ENCODE measurements at places on chromosomes 5 and 9.

DNA sequence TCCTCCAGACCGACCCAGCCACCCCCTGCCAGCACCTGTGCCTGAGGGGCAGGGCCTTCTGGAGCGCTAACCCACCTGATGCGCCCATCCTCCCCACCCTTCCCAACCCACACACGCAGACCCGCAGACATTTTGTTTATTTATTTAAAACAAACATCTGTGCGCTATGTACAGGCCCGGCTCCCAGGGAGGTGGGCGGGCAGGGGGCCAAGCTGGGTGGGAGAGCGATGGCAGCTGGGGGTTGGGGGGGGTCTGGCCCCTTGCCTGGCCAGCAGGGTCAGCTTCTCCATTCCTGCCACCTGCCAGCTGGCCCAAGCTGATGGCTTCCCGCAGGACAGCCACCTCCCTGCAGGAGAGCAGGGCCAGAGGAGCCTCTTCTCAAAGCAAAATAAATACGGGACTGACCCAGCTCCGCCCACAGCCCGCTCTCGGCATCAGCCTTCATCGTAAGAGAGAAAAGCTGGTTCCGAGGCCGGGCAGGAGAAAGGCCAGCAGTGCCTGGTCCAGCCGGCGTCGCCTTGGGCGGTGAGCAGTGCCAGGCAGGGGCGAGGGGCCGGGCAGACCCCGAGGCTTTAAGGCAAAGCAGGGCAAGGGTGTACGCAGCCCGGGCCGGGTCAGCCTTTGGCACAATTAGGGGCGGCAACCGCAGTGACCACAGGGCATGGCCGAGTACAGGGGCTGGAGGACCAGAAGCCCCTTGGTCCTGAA, 10.9 kb upstream of the CLIC3 start:
- DNase-seq, result no peak

DNA sequence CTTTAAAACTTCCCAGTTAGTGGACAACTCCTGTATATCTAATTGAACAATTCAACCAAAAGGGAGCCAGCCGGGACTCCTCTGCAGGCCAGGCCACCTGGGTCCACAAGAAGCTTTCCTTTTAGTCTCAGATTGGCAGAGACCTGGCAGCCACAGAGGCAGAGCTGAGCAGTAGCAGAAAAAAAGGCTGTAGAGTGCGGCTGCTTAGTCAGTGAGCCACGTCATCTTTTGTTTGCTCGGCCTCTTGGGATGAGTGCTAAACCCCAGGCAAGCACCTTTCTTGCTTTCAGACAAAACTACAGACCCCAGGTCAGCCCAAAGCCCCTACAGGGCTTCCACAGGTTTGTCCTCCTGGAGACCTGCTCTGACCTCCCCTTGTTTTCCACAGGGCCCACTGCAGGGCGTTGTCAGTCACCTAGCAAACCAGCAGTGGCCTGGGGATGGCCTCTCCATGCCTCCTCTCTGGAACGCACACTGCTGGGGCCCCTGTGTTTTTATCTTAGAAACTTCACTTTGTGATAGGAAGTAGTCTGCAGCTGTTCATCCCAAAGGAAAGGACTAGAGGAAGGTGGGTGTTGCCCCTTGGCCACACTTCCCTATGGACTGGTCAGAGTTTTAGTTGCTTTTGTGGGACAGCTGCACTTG, 49.9 kb downstream of the SHB start:
- DNase-seq, result peak; percentile 89

DNA sequence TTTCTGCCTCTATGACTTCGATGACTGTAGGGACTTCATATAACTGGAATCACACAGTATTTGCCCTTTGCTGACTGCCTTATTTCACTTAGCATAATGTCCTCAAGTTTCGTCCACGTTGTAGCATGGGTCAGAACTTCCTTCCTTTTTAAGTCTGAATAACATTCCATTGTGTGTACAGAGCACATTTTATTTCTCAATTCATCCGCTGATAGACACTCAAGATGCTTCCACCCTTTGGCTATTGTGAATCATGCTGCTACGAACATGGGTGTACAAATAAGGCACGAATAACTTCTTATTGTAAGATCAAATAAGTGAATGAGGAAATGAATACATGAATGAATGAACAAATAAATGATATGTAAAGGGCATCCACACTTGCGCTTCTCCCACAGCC, 13.0 kb downstream of the BARX1 start:
- DNase-seq, result no peak

GRCh38 chr9:114370251-114370967, 17.4 kb downstream of the AKNA start:
- no peak for DNase-seq
